ENCODE measurements at places on chromosomes 5 and 9.

- no peak for DNase-seq
Measured at GRCh38 chr5:144017631-144018030, 152.8 kb downstream of the YIPF5 start.

DNA sequence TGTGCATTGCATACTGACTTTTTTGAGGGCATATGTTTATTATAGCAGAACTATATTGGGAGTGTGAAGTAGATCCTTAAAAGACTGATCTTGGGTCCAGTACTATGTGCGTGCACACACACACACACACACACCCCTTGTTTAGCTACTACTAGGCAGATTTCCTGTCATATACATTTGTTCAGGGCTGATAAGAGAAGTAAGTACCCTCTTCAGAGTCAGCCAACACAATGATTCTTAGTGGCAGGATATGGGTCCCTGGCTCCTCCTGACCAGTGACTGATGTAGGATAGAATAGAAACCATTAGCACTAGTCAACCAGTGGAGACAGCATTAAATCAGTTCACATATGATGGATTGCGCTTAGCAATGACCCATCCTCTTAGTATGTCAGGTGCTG, 76.2 kb upstream of the MIER3 start:
- no peak for DNase-seq

GRCh38 chr9:136202454-136203407, 2.2 kb downstream of the LHX3 start:
- DNase-seq: no peak

DNA sequence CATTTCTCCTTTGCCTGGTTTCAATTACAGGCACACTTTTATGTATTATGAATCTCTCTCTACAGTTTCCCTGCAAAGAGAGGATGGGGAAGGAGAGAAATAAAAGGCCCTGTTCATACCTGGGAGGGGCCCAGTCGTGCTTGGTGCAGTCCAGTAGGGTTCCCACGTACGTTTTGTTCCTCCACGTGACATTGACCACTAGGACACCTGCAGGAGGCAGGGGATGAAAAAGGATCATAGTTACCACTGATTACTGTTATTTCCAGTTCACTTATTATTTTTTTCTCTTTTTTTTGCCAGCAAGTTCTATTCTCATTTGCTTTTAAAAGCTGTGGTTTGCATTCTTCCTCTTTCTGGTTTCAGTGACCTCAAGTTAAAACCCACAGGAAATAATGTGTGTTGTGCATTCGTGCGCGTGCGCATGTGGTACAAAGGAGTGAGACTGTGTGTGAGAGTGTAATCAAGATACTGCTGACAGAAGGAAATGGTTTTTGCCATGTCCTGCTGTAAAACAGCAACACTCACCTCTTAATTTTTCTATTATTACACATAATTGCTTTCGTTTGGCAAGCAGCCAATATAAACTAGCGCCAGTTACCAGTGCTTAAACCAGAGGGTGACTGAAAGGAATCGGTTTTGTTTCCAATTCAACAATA, 96.8 kb downstream of the ZNF608 start:
- DNase-seq: peak; percentile 80

GRCh38 chr5:147483961-147484707, 25.7 kb downstream of the DPYSL3 start:
- DNase-seq: no peak
